ENCODE measurements at places on chromosomes 6 and 20.

GRCh38 chr6:149484733-149485700 lies at the start of gene ZC3H12D:
Gene ZC3H12D, minus strand, starts transcription at chr6:149485014. Its CDS starts 10,471 bp downstream, at chr6:149474543.
- H3K27me3 ChIP-seq, result no peaks in the 10 kb centered on the region
- H3K4me1 ChIP-seq, result no peaks in the 10 kb centered on the region
- no peak for DNase-seq
- H3K4me3 ChIP-seq, result peak within 1 kb of the TSS; percentile 37

GRCh38 chr6:101703311-101703710 lies 309.8 kb downstream of the GRIK2 start:
- no peaks in the 10 kb centered on the region for H3K4me1 ChIP-seq
- H3K36me3 ChIP-seq, result no peaks in the 10 kb centered on the region
- H3K27me3 ChIP-seq, result no peaks in the 10 kb centered on the region
- H3K4me3 ChIP-seq, result no peak overlapping the region

GRCh38 chr20:24160563-24161281 lies 172.1 kb upstream of the GGTLC1 start:
- no peak for DNase-seq
- H3K4me1 ChIP-seq, result no peaks in the 10 kb centered on the region
- H3K36me3 ChIP-seq, result no peaks in the 10 kb centered on the region
- no peak overlapping the region for H3K27ac ChIP-seq
- H3K4me3 ChIP-seq, result no peak overlapping the region
- no peaks in the 10 kb centered on the region for H3K27me3 ChIP-seq

GRCh38 chr6:129100164-129100563 lies 217.2 kb downstream of the LAMA2 start:
- H3K4me1 ChIP-seq, result peaks cover 15% of the 10 kb centered on the region
- H3K27ac ChIP-seq, result no peak overlapping the region
- no peaks in the 10 kb centered on the region for H3K36me3 ChIP-seq
- no peak overlapping the region for H3K4me3 ChIP-seq

GRCh38 chr6:46676604-46677313 lies 10.9 kb upstream of the TDRD6 start:
- H3K27ac ChIP-seq, result no peak overlapping the region
- DNase-seq, result no peak

- no peak for DNase-seq
- H3K36me3 ChIP-seq, result no peaks in the 10 kb centered on the region
- H3K4me1 ChIP-seq, result no peaks in the 10 kb centered on the region
- no peaks in the 10 kb centered on the region for H3K27me3 ChIP-seq
Measured at GRCh38 chr20:62856931-62857619, 4.5 kb downstream of the TCFL5 start.

DNA sequence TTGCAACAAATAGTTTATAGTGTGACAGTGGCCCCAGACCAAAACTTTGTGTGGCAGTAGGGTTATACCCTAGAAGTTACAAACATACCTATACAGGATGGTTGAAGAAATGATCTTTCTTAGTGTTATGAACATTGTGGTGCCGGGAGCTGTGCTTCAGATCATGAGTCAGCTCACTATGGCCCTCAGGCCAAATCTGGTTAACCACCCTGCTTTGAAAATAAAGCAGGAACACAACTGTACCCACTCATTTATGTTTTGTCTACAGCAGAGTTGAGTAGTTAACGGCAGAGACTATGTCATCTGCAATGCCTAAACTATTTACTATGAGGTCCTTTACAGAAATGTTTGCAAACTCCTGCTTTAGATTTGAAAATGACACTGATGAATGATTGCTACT lies 24.3 kb downstream of the AKAP7 start:
- H3K36me3 ChIP-seq, result no peaks in the 10 kb centered on the region
- no peak for DNase-seq
- H3K4me3 ChIP-seq, result no peak overlapping the region
- peaks cover 8% of the 10 kb centered on the region for H3K4me1 ChIP-seq

DNA sequence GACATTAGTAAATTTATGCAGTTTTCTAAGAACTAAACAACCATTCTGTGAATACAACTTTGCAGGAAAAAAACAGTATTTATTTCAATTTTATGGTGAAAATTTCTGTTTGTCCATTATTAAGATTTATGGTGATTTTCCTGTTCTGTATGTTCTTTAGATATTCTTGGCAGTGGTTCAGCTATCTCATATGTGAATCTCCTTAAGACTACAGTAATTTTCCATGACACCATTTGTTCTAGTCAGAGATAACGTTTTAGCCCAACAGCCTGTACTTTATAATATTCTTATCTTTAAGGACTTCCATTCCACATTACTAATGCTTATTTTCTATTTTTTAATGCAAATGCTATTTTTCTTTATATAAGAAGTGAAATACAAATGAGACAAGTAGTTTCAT lies 504.0 kb downstream of the RFPL4B start:
- H3K36me3 ChIP-seq, result no peaks in the 10 kb centered on the region
- DNase-seq, result no peak
- no peak overlapping the region for H3K27ac ChIP-seq
- H3K27me3 ChIP-seq, result no peaks in the 10 kb centered on the region

DNA sequence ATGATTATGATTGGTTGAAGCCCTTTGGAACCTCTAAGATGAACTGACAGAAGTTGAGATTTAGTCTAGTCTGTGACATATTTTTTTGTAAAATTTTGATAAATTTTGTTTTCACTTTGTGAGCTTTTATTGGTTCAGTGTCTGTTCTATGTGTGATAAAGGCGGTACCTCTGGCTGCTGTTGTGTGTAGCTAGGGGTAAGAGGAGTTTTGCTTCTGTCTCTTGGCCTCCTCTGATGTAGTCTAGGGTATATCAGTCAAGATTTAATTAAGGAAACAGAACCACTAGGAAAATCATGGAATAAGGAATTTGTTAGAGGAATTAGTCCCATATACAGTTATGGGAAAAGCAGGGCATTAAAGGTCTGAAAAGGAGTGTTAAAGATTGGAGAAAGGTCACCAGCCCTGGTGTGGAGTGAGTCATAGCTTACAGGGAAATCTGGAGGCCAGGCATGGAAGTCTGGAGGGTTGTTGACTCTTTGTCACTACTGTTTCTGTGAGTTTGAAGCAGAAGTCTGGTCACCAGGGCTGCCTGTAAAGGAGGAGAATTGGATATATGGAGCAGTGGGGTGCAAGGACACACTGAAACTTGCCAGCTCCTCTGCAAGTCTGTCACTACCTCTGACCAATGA lies 28.5 kb downstream of the CDC5L start:
- no peak for DNase-seq
- H3K27me3 ChIP-seq, result no peaks in the 10 kb centered on the region
- no peak overlapping the region for H3K4me3 ChIP-seq
- peaks cover 30% of the 10 kb centered on the region for H3K36me3 ChIP-seq
- H3K4me1 ChIP-seq, result no peaks in the 10 kb centered on the region
